ENCODE measurements at places on chromosomes 5 and 9.

DNA sequence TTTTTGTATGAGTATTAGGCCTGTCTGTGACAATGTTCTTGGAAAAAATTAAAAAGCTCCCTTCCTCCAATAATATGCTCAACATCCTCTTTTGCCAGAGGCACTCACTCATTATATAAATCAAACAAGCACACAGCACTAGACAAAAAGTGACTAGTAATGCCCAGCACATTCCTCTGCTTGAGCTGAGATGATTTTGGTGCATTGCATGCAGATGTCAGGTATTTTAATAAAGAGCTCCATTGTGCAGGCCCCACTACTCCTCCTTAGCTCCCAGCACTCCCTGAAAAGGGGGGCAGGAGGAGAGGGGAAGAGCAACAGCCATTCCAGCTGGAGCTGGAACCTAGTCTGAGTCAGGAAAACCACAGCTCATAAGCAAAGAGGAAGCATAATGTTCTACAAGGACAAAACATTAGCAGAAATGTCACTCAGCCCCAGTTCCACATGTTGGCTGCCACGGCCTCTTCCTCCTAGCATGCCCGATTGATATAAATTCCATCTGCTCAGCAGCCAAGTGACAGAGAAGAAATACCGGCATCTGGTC is 348.5 kb downstream of the BNC2 start:
- no peak for DNase-seq

DNA sequence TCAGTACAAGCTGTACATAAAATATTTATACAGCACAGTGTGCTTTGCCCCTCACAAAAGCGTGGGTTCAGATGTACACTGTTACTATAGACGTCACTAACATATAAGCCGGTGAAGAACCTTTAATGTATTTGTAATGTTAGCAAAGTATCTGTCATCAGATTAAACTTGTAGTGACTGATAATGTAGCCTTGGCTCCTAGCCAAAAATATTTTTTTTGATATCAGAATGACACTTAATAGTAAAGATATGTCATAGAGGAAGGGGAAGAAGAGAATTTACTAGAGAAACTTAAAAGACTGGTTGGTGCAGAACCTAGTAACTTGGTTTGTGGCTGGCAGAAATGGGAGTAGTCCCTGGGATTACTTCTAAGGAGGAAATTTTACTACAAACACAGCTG is 258.7 kb upstream of the DMRT1 start:
- no peak for DNase-seq

GRCh38 chr9:114919611-114920010 is 10.8 kb downstream of the TNFSF8 start:
- DNase-seq: peak; percentile 59

- DNase-seq: no peak
These were observed 91.2 kb upstream of the PAM start for GRCh38 chr5:102663749-102664530.

GRCh38 chr5:154373326-154373725 is 72.5 kb upstream of the SAP30L start:
- no peak for DNase-seq

GRCh38 chr9:126614088-126614454 is 343 bp downstream of the LMX1B start:
- DNase-seq: no peak

DNA sequence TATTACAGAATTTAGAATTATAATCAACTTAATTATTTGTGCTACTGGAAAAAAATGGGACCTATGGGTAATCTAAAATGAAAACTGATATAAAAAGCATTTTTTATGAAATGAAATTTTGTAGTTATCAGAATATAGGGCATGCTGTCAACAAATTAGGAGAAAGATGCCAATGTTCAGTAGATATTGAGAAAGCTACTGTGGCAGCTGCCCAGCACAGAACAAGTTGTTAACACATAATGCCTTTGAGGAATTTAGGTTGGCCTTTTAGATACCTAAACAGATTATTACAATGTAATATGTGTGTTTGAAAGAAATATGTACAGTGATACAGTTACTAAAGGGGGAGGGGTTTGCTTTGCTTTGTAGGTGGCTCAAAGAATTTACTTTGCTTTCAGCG is 54.1 kb downstream of the PPIC start:
- DNase-seq: no peak

DNA sequence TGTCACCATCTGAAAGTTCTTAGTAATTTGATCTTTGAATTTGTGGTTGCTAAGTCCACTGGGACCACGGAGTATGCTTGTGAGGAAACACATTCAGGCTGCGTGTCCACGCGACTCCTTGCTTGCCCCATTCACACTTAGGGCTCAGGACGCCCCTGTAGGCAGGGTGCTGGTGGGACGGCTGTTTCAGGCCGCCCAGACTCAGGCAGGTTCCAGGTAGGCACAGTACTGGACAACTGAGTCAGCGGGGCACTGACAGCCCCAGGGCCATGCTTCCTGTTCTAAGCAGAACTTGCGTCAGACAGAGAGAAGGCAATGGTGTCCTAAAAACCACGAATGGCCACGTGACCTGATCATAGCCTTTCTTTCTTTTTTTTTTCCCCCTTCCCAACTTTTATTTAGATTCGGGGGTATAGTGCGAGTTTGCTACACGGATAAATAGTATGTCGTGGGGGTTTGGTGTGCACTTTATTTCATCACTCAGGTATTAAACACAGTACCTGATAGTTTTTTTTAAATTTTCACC is 7.7 kb upstream of the RASGEF1C start:
- no peak for DNase-seq

DNA sequence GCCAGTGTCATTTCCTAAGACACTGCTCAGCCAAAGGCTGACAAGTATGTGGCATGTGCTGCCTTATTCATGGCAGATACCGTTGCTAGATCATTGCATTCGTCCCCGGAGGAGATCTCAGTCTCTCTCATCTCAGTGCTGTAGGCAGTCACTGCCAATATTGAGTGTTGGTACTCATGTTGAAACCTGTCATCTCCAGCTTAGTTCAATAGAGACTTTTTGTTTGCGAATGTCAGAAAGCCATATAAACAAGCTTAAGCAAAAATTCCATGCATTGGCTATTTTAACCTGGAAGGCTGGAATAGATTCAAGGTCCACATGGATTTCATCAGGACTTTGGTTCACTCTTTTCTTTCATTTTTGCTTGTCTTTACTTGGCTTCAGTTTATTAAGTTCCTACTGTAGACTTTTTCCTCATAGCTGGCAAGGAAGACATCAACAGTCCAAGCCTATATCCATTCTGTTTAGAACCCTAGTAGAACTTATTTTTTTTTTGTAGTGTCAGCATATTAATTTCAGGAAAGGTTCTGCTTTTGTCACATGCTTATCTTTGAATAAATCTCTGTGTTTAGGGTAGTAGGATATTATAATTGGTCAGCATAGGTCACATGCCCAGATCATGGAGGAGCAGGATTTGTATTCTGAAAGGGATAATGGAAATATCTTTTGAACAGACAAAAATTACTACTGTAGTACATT is 66.8 kb downstream of the FCHO2 start:
- DNase-seq: no peak

GRCh38 chr9:95807326-95807947 is 68.1 kb upstream of the ERCC6L2 start:
- DNase-seq: no peak

- DNase-seq: no peak
These were observed 4.8 kb downstream of the THG1L start for GRCh38 chr5:157735991-157736390.

- DNase-seq: no peak
These were observed 114.6 kb downstream of the SYK start for GRCh38 chr9:90916147-90916734.

GRCh38 chr9:34412336-34412735 is 35.6 kb upstream of the MYORG start:
- DNase-seq: no peak

DNA sequence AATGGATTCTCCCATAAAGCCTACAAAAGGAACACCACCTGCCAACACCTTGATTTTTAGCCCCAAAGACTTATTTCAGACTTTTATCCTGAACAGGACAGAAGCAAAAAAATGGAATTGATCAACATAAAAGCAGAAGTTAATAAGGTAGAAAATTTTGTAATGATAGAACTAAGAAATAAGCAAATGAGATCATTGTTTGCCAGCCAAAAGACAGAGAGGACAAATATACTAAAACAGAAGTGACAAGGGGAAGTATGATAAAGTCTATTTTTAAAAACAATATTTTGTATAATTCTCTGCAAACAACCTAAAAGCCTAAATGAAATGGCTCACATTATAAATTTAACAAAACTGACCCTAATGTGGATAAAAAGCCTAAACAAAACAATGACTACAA is 110.5 kb upstream of the PRSS3 start:
- DNase-seq: no peak

- DNase-seq: no peak
These were observed 156.1 kb upstream of the DAB2 start for GRCh38 chr5:39580702-39581453.

GRCh38 chr5:91266184-91266705 is 116.9 kb downstream of the ARRDC3 start:
- DNase-seq: peak; percentile 35

DNA sequence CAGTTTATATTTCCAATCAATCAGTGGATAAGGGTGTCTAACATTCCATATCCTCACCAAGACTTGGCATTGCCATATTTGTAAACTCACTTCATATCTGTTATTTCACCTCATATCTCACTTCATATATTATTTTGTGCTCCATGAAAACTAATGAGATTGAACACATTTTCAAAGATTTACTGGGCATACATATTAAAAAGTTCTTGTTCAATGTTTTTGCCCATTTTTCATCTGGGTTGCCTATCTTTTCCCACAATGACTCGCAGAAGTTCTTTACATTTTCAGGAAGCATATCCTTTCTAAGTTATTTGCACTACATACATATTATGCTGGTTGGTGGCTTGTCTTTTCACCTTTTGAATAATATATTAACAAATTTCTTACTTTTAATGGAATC is 15.3 kb downstream of the ZNF510 start:
- no peak for DNase-seq

GRCh38 chr9:91832322-91832721 is 117.7 kb downstream of the ROR2 start:
- DNase-seq: no peak

GRCh38 chr5:111310711-111311620 is 86.8 kb downstream of the CAMK4 start:
- no peak for DNase-seq

GRCh38 chr9:128382261-128382660 is 11.1 kb downstream of the URM1 start:
- DNase-seq: no peak

DNA sequence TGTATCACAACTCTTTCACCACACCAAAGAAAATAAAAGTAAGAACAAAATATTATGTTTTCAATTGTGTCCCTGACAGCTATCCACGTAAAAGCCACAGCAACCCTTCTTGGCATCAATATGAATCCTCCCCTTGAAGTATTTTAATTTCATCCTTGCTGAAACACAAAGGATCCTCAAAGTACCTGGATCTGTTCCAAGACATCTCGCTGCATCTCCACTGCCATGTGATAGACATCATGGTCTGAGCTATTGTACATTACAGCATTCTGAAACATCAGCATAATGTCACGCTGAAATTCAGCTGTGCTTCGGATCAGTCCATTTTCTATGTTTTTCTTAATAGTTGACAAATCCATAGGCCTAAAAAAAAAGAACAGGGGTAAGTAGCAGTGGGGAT is 17.7 kb downstream of the BRD8 start:
- DNase-seq: no peak

GRCh38 chr9:136694163-136694871 is 7.1 kb upstream of the AGPAT2 start:
- DNase-seq: no peak

GRCh38 chr5:134083517-134083916 is 31.0 kb upstream of the TCF7 start:
- DNase-seq: no peak

GRCh38 chr5:98796197-98796972 is 22.9 kb downstream of the RGMB start:
- DNase-seq: peak; percentile 61
